NCI-H524 treated with DMSO at 0.1 percent for 48 hours (cell line): ENCODE measurements at places on chromosomes 16 and 17.

DNA sequence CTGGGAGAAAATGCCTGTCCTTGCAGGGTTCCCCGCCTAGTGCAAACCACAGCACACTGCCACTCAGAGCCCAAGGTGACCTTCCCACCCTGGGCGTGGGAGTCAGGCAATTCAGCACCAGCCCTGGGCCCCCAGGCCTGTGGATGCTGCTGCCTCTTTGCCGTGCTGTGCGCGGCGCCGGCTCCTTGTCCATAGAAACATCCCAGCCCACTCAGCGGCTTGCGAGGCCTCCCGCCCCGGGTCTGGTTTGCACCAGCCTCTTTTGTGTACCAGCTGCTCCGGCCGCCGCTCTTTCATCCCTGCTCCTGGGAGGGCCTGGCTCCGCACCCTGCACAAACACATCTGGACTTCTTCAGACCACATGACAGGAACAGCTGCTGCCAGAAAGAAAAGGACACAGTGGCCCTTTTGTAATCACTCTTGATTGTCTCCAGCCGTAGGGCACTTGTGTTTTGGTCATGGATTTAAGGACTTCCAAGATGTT, 75.4 kb upstream of the SDK2 start:
- peak; percentile 97 for DNase-seq

- no peak for DNase-seq
These were observed 31.9 kb downstream of the MYO18A start for GRCh38 chr17:29148257-29148789.

DNA sequence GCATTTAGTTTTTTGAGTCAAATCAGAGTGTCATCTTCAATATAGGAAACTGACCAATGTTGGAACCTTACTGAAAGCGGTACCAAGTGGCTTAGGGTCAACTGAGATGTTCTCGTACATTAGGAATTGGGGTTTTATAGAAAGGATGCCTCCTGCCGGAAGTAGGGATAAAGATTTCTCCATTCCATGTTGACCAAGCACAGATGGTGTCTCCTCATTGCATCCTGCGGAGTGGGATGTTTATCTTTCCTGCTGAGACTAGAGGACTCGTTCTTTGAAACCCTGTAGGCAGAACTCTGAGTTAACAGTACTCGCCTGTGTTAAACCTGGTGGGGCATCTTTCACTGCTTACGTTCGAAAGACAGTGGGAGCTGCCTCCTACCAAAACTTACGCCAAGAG, 1.4 kb downstream of the SHISA6 start:
- DNase-seq = no peak

GRCh38 chr16:14509055-14509454, 121.0 kb downstream of the PARN start:
- no peak for DNase-seq

DNA sequence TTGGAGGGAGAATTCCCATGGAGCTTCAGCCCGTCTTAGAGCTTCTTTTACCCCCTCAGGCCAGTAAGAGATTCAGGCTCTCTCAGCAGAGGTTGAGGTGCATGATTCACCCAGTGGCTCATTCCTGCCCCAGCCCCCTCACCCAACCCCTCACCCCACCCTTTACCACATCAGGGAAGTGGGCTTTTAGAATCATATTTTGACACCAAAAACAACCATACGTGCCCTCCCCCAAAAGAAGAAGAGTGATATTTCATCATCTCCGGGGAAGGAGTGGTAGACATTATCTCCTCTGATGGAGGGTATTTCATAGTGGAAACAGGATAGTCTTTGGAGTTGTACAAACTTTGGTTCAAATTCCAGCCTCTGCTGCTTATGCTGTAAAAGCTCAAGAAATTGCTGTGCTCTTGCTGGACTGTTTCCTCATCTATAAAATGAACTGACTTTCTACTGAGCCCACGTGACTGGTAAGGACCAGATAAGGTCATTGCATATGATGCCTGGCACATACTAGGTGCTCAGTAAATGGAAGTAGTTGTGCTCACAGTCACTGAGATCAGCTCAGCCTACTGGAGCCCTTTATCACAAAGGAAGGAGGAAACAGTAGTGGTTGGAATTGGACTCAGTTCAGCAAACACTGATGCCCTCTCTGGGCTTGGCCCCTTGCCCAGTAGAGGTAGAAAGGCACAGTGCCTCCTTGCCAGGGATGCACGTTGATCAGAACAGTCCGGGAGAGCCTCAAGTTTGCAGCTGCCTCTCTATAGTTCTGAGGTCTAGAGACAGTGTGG, 18.3 kb upstream of the CCL5 start:
- DNase-seq = no peak

DNA sequence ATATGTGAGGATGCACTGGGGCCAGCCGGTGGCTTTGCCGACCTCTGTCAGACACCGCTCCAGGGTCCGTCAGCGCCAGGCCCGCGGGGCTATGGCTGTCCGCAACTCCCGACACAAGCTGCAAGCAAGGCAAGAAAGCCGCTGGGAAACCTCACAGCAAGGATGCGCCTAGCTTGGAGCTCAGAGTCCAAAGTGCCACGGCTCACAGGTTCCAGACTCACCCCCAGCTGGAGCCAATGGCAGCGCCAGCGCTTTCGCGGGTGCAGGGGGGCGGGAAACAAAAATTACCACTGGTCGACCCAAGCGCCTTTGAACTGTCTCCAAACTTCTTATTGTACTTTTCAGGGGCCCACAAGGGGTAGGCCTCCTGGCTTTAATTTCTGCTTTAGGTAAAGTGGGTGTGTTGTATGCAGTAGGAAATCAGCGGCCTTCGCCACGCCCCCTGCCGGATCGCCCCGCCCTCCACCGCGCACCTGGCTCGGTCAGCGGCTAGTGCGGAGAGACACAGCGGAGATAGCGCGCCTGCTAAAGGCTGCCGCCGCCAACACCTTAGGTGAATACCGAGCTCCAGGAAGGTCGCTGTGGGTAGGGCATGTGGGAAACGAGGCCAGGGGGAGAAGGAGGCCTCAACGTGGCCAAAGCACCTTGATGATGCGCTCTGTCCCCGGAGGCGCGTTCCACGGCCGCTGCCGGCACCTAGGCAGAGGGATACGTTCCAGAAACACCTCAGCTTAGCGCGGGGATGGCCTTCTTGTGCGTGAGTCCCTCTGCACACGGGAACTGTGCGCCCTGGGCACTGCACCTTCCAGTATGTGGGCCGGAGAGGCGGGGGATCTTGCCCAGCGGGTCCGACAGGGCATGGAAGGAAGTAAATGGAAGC, 61.0 kb upstream of the RBL2 start:
- DNase-seq = no peak

DNA sequence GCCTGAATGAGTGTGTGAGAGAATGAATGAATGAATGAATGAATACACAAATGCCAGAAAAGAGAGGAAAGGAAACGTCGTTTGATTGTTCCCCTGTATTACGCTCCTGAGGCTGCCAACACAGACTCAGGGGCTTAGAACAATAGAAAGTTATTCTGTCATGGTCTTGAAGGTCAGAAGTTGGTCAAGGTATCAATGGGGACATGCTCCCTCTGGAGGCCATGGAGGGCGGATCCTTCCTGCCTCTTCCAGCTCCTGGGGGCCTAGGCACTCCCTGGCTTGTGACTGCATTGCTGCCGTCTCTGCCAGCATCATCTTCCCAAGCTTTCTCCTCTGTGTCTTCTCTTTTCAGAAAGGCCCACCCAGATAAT, 1.5 kb upstream of the SLC38A8 start:
- no peak for DNase-seq

DNA sequence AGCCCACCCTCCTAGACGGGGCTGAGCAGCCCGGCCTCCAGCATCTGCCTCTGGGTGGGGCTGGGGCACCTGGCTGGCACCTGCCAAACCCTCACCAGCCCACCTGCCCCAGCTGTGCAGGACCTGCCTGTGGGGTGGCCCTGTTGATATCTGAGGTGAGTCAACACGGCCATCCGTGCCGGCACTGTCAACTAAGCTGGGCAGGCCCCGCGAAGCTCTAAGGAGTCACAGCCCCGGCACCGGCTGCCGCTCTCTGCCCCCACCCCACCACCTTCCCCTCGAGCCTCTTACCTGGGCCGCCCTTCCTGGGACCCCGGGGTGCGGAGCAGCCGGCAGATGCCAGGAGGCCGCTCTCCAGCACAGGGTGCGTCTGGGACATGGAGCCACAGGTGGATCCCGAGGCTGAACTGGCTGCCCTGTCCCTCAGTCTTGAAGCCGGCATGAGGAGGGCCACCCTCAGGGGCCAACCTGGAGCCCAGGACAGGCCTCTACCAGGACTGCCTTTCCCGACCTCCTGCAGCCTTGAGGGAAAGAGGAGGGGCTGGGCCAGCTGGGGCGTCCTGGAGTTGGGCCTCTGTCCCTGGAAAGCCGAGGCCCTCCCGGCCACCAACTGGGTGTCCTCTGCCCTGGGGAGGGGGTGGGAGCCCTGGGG, 515 bp downstream of the CBFA2T3 start:
- DNase-seq = no peak

DNA sequence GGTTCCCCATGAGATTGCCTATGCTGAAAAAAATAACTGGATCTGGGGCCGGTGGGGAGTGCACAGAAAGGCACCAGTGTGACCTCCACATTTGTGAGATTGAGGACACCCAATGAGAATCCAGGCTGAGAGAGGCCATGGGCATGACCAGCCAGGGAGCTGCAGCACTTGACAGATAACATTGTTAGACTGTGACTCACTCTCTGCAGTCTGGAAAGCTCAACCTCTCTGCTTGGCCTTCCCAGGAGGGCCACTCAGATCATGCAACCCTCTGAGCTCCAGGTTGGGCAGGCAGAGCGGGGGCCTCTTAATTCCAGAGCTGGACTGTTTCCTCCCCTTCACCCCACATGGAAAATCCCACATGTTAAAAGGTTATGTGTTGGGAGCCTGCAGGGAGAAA, 30.1 kb downstream of the FZD2 start:
- no peak for DNase-seq

DNA sequence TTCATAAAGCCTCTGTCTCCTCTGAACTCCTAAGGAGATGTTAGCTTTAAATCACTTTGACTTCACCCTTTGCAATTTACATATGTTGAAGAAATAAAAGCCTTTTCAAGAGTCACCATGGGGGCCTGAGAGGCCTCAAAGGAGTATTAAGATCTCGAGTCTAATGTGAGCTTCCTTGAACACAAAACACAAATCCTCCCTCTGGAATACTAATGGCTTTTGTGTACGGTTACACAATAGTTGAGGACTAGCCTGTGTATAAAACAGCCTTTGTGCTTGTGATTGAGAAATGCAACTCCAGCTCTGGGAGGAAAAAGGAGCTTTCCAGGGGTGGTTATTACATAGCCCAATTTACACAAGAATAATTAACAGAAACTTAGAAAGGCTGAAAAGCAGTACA, 1140.2 kb downstream of the CDH11 start:
- no peak for DNase-seq

DNA sequence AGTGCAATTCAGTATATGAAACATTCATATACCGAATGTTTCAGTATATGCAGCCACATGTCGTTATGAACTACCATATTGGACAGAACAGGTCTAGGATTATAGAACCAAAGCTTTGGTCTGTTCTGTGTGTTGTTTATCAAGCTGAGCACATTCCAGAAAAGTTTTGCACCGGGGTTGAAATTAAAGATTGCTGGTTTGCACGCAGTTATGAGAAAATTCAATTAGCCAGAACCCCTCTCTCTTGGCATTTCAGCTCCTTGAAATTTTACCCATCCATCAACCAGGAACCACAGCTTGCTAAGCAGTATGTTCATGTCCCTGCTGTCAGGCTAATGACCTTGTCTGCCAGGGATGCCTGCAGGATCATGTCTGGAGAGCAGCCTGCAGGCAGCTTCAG, 9.5 kb downstream of the KRT32 start:
- no peak for DNase-seq

DNA sequence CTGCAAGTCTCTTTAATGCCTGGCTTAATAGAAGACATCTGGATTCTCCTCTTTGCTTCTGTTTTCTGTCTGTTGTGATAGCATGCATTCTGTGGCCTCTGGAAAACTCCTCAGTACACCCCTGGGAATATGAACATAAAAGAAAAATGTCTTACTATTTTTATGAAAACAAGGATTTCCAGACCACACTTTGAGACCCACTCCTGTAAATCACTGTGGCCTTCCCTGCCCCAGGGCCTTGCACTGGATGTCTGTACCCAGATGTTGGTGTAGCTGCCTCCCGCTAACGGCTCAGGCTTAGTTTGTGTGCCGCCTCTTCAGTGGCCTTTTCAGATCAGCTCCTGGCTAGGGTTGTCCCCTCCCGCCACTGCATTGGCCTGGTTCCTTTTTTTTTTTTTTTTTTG, 126.6 kb downstream of the SOCS1 start:
- DNase-seq = no peak

GRCh38 chr17:48093341-48094045, 7.8 kb downstream of the CBX1 start:
- DNase-seq = no peak

DNA sequence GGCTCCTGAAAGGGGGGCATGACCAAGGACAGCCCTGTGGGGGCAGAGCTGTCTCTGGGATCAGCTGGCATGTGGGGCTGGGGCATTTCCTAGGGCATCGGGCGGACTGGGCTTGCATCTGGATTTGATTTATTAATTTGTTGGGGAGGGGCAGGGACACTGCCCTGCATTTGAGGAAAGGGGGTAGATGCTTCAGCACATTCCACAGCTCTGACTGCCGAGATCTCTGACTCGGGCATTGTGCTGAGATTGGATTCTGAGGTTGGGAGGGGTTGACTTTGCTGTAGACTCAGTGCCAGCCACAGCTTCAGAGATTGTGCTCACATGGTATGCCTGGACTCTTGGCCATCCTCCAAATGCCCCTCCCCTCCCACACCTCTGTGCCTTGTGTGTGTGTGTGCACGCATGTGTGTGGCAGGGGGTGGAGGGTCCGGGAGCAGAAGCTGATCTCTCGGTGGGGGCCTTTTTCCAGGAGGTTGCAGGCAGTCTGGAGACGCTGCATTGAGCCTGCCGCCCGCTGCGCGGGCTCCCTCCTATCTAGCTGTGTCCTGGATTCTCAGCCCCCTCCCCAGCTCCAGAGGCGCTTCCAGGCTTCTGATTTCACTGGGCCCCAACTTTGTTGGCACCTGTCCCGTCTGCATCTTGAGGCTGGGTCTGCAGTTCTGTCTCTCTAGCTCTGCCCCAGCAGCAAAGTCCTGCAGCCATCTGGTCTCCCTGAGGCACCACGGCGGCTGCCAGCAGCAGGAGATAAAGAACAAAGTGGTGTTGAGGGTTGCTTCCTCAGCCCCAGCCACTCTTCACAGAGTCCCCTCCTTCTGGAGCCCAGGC, 14.9 kb downstream of the IGFBP4 start:
- no peak for DNase-seq

DNA sequence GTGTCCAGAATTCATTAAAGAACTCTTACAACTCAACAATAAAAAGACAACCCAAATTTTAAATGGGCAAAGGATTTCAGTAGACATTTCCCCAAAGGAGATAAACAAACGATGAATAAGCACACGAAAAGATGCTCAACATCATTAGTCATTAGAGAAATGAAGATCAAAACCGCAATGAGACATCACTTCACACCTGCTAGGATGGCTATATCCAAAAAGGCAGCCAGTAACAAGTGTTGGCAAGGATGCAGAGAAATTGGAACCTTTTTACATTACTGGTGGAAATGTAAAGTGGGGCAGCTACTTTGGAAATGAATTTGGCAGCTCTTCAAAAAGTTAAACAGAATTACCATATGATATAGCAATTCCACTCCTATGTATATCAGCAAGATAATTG, 42.0 kb downstream of the PITPNM3 start:
- DNase-seq = no peak

- no peak for DNase-seq
These were observed 109.8 kb downstream of the GOSR1 start for GRCh38 chr17:30586818-30587595.

GRCh38 chr17:78112518-78113471, 15.8 kb downstream of the TMC6 start:
- no peak for DNase-seq
